ENCODE measurements at places on chromosomes 12 and 14. TPM values are rescaled to one million over a fixed set of nuclear protein-coding genes. Genes with fewer than 3 reads are reported as not detected.

DNA sequence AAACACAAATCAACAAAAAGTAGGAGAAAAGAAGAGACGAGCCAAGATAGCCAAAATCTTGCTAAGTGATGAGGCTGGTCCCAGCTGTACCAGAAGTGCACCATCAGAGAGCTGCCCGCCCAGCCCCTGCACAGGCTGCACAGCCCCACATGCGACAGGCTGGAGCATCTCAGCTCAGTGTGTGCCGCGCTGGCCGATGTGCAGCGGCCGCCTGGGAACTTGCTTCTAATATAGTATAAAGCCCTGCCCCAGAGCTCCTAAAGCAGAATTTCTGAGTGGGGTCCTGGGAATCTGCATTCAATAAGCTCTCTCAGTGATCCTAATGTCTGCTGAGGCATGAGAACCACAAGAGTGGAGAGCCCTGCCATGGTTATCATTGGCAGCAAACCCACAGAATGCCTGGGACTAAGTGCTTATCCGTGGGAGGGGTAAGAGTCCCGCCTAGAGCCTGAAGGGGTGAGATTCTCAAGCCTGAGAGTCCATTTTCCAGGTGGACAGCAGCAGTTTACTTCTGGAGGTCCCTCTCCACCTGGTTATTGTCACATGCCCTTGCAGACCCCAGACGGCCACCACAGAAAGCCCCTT is 171.6 kb downstream of the DPF3 start:
- no peak for DNase-seq

DNA sequence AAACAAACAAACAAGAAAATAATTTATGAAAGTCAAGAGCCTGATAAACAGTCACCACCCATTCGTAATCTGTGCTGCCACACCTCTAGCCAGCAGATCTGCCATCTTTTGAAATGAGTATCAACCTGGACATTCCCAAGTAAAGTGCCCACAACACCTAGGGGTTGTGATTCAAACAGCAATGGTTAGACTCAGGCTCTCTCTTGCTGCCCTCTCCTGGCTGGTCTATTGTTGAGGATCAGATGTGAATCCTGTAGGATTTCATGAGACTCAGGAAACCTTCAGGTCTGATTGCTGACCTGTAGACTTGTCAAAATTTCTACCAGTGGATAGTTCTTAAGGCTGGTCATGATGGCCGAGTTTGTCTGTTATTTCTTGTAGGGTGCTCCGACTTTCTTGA is 26.8 kb downstream of the DGLUCY start:
- no peak for DNase-seq

DNA sequence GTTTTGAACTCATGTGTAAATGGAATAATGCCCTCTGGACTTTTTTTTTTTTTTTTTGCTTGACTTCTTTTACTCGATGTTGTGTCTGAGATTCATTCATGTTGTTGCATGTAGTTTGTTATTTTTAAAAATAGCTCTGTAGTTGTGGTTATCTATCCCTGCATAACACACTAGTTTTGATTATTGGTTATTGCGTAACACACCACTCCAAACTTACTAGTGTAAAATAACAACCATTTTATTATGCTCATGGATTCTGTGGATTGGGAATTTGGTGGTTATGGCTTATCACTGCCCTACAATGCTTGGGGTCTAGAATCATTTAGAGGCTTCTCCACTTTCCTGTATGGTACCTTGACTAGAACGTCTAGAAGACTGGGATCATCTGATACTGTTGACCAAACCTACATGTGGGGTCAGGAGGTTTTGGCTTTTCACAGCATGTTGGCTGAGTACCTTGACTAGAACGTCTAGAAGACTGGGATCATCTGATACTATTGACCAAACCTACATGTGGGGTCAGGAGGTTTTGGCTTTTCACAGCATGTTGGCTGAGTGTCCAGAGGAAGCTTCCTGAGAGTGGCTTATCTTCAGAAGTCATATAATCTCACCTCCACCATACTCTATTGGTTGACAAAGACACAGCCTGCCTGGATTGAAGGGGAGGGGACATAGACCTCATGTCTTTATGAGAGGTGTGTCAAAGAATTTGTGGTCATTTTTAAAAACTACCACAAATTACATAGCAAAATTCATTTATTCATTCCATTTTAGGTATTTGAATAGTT is 11.6 kb downstream of the VRK1 start:
- no peak for DNase-seq

DNA sequence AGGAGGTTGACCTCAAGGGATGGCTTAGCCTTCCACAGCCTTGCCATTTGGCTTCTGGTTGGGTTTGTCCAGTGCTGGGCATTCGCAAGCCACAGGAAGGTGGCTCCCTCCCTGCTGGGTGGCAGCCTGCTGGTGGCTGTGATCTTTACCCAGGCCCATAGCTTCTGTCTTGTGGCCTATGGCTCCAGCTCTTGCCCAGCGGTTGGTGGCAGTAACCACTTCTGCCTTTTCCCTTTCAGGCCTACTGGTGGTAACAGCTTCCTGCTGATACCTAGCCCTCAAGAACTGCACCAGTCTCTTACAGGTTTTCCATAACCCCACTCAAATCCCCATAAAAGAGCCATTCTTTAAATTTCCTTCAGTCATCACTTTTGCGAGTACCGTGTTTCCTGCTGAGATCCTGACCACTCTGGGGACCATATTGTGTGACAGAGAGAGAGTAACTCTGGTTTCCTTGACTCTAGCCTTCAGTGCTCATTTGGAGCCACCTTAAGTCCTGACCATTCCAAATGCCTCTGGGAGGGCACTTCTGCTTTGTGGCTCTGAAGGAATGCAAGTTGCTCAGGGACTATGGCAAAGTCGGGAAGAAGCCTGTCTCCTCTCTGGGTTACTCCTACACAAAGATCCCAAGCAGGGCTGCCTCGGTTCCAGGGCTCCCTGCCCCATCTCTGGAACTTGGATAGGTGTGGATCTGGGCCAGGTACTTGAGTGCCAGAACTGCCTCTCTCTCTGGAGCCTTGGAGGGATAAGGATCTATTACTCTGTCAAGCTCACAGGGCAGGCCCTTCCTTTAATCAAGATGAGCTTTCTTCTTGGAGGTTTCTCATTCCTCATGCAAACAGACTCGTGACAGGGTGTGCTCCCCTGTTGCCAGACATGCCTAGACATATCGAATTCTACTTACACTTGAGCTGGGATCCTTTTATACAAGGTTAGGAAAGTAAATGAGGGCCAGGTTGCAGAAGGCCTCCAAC is 2.9 kb upstream of the NYNRIN start:
- no peak for DNase-seq

GRCh38 chr12:108779998-108780688 is 48.8 kb upstream of the CORO1C start:
- DNase-seq = no peak

GRCh38 chr12:70069221-70070105 is 173.8 kb upstream of the CNOT2 start:
- no peak for DNase-seq

DNA sequence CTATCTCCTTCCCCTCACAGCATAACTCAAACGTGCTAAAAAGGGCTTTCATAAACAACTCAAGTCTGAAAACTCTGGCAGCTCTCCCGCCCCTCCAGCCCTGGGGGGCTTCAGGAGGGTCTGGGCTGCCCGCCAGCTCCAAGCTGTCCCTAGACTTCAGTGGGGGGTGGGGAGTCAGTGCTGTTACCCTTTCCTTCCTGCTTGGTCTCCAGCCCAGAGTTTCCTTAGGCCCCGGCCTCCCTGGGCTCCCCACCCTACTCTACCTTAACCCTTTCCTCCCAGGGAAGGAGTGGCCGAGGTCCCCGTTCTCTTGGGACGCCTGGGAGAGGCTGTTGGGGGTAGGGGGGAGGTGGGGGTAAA is 530 bp upstream of the NYNRIN start:
- no peak for DNase-seq

- DNase-seq = peak; percentile 96
Measured at GRCh38 chr12:6336079-6336888, 5.6 kb downstream of the TNFRSF1A start.

- no peak for DNase-seq
Measured at GRCh38 chr12:49891476-49891875, 12.2 kb downstream of the FAIM2 start.

DNA sequence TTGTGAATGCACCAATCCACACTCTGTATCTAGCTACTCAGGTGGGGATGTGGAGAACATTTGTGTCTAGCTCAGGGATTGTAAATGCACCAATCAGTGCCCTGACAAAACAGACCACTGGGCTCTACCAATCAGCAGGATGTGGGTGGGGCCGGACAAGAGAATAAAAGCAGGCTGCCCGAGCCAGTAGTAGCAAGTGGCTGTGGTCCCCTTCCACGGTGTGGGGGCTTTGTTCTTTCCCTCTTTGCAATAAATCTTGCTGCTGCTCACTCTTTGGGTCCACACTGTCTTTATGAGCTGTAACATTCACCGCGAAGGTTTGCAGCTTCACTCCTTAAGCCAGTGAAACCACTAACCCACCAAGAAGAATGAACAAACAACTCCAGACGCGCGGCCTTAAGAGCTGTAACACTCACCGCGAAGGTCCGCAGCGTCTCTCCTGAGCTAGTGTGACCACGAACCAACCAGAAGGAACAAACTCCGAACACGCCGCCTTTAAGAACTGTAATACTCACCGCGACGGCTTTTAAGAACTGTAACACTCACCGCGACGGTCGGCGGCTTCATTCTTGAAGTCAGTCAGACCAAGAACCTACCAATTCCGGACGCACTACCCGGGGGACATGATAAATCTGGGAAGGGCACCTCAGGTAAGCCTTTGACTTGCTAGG is 4.6 kb upstream of the LDHB start:
- DNase-seq = no peak

- DNase-seq = no peak
Measured at GRCh38 chr12:4653691-4654090, 4.8 kb downstream of the NDUFA9 start.

DNA sequence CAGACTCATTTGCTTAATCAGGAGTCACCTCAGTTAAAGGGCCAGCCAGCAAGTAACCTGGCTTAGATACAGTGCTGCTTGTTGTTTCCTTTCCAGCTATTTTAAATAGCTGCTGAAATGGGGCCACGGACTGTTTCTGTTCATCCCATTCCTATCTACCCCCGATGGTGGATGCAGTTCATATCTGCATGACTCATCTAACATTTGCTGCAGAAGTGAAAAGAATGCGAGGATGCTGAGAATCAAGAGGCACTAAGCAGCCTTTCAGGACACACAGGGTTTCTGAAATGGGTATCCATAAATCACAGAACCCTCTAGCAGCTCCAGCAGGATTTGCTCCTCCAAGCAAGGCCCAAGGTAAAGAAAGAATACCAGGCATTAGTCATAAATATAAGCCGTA is 60.2 kb upstream of the RTRAF start:
- DNase-seq = no peak

DNA sequence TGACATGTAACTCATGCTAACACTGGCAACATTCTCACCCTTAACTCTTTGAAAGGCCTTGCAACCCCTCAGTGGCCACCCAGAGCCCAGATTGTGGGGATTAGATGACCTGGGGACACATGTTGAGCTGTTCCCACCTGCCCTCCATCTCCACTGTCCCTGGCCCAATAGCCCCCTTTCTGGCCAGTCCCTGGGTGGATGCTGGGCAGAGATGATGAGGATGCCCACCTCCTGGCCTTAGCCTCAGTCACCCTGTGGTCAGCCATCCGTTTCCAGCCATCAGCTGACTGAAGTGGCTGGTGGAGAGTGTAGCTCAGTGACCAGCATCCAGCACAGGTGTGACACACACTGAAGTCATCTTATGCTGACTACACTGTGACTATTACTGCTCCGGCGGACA is 4.7 kb downstream of the ANHX start:
- no peak for DNase-seq

DNA sequence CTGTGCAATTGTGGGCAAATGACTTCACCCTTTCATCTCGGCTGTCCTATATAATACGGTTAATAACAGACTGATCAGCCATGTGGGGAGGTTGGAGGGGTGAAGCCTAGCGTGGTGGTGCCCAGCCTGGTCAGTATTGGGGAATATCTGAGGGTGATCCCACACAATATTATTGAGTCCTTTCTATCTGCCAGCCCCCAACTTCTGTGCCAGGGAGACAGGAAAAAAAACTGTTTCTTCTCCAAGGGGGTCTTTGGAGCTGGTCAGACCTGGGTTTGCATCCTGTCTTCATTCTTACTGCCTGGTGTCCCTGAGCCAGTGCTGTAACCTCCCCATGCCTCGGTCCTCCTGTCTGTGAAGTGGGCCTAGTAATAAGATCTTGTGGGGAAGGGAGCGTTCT is 6.5 kb downstream of the CYP46A1 start:
- DNase-seq = no peak

- DNase-seq = peak; percentile 76
Measured at GRCh38 chr14:103688906-103689902, 26.0 kb downstream of the XRCC3 start.

DNA sequence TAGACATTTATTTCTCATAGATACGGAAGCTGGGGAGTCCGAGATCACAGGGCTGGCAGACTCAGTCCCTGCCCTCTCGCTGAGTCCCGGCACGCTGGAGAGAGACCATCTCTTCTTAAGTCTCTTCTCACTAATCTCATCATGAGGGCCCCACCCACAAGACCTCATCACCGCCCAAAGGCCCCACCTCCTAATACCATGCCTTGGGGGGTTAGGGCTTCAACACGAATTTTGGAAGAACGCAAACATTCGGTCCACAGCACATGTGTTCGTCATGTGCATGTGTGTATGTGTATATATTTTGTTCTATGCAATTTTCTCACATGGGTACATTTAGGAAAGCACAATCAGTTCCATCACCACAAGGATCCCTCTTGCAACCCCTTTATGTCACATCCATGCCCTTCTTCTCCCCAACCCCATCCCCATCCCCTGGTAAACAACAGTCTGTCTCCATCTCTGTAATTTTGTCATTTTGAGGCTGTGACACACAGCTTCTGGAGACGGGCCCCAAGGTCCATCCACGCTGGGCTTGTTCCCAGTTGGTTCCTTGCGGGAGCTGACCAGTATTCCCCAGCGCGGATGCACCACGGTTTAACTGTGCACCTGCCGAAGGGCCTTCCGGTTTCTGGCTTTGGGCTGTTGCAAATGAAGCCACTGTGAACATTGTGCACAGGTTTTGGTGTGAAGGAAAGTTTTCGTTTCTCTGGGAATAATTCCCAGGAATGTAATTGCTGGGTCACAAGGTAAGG is 317.5 kb upstream of the DIO3 start:
- peak; percentile 67 for DNase-seq

DNA sequence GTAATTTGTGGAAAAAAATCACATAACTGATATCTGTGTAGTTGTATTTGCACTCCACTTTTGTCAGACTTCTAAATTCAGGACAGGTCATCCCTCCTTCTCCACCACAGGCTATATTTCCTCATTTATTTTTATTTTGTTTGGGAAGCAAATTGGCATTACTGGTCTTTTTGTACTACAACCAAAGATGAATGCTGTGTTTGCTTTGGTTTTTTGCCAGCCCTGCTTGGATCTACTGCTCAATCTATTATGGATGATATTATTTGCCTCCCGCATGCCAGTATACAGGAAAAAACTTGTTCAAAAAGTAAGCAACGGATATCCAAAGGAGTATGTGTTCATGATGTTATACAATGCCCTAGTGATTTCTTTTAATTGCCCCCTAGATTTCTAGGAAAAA is 948.8 kb downstream of the TRHDE start:
- DNase-seq = no peak

- DNase-seq = no peak
Measured at GRCh38 chr12:778615-779014, 26.2 kb downstream of the WNK1 start.

Gene CCDC60
- not detected for total RNA-seq

Gene SLC25A47
- total RNA-seq = not detected

Gene SLC16A7
- 91.9 TPM for total RNA-seq

Gene OR4E2
- total RNA-seq = not detected

Gene MTRFR
- total RNA-seq = 5.4 TPM

Gene BDKRB1
- 0.71 TPM for total RNA-seq

Gene FSCB
- total RNA-seq = not detected

Gene OTUB2
- total RNA-seq = 1.2 TPM

All from mesenteric fat pad (tissue), 1 donor.